ENCODE measurements at places on chromosomes 16 and 17. TPM values are rescaled to one million over a fixed set of nuclear protein-coding genes. Genes with fewer than 3 reads are reported as not detected.

GRCh38 chr16:70805787-70806186 lies 4.8 kb upstream of the VAC14 start:
- no peak for DNase-seq

The ASPHD1 gene
- 1.2 TPM for total RNA-seq

DNA sequence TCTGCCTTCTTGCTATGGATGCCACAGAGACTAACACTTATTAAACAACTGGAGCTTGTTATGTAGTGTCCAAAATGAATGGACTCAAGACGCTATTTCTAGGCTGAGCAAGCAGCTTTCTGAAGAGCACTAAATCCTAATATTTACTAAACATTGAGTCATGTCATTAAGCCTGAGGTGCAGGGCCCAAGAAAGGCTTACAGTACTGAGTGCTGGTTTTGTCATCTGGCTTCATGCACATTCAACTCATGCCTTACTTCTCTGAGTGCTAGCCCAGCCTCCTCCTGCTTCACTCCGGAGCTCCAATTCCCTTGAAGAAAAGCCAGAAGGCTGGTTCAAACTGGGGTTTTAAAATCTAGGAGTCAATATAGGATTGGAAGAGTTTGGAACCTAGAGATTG lies 363.3 kb upstream of the CDH5 start:
- DNase-seq, result no peak

DNA sequence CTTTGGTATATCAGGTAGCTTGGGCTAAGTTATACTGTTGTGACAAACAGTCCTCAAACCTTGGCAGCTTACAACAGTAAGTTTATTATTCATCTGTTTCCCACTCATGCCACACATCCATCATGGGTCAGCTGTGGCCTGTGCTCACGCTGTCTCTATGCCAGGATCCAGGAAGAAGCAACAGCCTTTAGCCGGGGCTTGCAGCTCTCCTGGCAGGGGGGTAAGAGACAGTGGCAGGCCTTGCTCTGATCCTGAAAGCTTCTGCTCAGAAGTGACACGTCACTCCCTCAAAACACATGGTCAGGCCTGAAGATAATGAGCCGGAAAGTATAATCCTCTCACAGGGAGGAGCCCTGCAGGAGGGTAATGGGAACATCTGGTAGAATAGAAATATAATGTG lies 377.6 kb downstream of the CPPED1 start:
- no peak for DNase-seq

The GLYR1 gene
- 104 TPM for total RNA-seq

The KRT36 gene
- not detected for total RNA-seq

GRCh38 chr17:40915199-40915661 lies 22.2 kb downstream of the KRT23 start:
- no peak for DNase-seq

The AANAT gene
- not detected for total RNA-seq

GRCh38 chr16:74740795-74741304 lies 33.8 kb downstream of the FA2H start:
- no peak for DNase-seq

- DNase-seq, result no peak
Measured at GRCh38 chr17:64443086-64443760, 5.7 kb upstream of the MILR1 start.

GRCh38 chr16:55439101-55439690 lies 39.8 kb upstream of the MMP2 start:
- no peak for DNase-seq

The RAB34 gene
- total RNA-seq, result 7.9 TPM

The TBC1D3G gene
- total RNA-seq, result not detected

DNA sequence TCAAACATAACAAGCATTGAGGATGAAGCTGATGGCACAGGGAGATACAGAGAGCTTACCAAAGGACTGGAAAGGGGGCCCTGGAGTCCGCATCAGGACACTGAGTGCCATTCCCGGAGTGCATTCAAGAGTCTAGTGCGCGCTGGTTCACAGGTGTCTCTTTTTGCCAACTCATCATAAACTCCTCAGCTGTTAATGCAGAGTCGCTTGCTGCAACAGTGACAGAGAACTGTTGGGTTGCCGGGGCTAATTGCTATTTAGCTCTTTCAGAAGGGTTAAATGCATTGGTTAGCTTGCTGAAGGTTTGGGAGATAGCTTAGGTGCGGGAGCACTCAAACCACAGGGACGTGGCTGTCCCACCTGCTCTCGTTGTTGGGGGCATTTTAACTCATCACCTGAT lies 1091.6 kb upstream of the EEF2KMT start:
- DNase-seq, result no peak

DNA sequence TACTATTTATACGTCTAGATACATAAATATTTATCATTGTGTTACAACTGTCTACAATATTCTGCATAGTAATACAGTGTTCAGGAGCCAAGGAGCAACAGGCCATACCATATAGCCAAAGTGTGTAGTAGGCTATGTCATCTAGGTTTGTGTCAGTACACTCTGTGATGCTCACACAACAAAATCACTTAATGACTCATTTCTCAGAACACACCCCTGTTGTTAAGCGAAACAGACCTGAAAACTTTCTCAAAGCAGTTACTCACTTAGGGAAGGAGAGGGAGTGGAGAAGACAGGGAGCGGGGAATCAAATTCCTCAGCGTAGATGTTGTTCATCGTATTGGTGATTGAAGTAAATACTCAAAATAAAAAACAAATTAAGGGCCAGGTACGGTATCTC lies 269.5 kb downstream of the STX8 start:
- no peak for DNase-seq

DNA sequence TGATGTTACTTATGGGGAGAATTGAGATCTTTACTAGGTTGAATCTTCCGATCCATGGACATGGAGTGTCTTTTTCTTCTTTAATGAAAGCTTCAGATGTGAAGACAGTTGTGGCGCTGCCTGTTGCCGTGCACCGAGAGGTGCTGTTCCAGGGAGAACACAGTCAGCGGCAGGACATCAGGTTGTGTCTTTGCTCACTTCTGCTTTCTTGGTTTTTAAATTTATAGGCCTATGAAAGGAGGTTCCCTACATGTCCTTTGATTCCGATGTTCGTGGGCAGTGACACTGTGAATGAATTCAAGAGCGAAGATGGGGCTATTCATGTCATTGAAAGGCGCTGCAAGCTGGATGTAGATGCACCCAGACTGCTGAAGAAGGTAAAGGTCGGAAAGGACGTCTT lies 49.8 kb downstream of the SEC14L1 start:
- no peak for DNase-seq

DNA sequence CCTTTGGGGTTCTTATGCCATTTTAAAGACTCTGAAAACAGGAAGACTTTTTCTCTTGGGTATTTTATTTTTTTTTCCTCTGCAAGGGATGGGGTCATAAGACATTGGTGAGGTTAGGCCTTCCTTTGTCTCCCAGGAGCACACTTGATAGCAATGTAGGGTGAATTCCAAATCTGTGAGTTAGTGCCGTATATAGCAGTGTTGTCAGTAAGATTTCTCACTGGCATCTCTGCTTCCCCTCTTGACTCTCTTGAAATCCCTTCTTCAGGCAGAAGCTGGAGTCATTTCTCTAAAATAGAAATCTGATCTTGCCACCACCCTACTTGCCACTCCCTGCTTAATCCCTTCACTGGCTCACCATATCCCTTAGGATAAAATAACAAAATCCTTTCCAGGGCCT lies 529.7 kb downstream of the WWOX start:
- no peak for DNase-seq

DNA sequence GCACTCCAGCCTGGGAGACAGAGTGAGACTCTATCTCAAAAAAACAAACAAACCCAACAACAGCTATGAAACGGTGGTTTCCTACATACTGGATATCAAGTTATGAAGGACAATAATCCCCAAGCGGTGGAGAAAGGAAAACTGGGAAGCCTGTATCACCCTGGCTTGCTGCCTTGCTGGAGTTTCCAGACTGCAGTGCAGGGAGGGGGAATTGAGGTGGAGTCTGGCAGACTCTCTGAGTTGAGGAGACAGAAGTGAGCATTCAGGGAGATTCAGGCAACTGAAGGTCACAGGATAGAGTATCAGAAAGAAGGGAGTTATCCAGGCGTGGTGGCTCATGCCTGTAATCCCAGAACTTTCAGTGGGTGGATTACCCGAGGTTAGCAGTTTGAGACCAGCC lies 11.9 kb downstream of the QRICH2 start:
- DNase-seq, result no peak

GRCh38 chr17:61185385-61185784 lies 214.3 kb upstream of the TBX2 start:
- DNase-seq, result no peak

- no peak for DNase-seq
Measured at GRCh38 chr16:67386861-67387455, 6.3 kb downstream of the TPPP3 start.

The FXR2 gene
- 45.9 TPM for total RNA-seq

DNA sequence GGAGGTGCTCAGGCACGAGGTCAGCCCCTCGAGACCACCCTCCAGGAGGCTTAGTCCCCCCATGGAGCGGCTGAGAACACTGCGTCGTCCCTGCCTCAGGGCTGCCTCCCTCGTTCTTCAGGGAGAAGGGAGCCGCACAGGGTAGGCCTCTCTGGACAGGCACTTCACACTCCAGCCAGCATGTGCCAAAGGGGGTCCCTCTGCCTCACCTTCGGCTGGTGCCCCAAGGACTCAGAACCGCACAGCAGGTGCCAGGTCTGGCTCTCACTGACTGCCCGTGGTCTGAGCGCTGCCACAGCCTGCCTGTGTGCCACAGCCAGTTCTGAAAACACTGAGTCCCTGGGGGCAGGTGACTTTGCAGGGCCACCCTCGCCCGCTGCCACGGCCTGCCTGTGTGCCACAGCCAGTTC lies 7.1 kb downstream of the P2RX5 start:
- DNase-seq, result no peak

The GPRC5C gene
- not detected for total RNA-seq

DNA sequence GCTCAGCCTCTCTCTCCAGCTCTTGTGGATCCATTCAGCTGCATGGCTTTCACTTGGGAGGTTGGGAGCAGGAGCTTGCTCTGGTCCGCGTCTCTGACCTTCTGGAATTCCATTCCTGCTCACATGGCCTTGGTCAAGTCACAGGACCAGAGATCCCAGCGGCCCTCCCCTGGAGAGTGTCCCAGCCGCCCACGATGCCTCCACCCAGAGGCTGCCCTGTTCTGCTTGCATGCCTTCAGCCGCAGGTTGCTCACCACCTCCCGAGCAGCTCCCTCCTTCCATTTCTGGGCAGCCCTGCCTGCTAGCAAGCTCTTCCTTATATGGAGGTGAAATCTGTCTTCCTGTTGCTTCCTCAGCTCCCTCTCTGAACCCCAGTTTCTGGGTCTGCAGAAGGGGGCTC lies 32.6 kb downstream of the RAI1 start:
- DNase-seq, result no peak

DNA sequence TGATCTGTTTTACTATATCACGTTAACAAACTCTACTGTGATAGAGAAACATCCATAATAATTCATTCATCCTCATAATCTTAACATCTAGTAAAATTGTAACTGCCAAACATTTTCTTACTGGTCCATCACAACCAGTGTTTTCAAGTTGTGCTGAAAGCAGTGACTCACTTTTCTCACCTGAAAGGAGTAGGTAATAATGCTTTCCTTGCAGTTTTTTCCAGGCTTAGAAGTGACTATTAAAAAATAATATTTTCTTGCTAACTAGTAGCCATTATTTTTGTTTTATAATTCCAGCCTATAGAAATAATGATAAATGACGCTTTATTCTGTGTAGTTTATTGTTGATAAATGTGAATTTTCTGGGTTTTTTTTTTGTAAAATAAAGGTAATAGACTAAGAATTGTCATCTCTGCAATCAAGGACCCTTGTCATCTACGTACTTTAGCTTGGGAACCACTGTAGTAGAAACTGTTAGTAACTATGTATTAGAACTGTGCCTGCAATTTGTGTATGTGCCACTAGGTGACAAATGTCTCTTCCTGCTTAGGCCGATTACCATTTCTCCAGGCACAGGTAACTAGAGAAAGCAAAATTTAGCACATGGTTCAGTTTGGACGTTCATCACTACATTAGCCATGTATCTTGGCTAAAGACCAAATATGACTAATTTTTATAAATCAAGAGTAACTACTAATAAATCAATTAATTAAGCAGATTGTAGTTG lies 409.4 kb upstream of the ERCC4 start:
- no peak for DNase-seq

The CLEC18B gene
- 0.29 TPM for total RNA-seq

The RND2 gene
- 0.04 TPM for total RNA-seq

GRCh38 chr17:71395901-71396300 lies 724.9 kb upstream of the SOX9 start:
- DNase-seq, result no peak

- DNase-seq, result no peak
Measured at GRCh38 chr17:333626-334396, 18.8 kb downstream of the RPH3AL start.
